ENCODE measurements at places on chromosomes 13 and 19. TPM values are rescaled to one million over a fixed set of nuclear protein-coding genes. Genes with fewer than 3 reads are reported as not detected.

Gene KLK15
- not detected for total RNA-seq

Gene NLRP4
- total RNA-seq: not detected

Gene OR10H1
- not detected for total RNA-seq

Gene ZNF540
- 1.8 TPM for total RNA-seq

Gene CD37
- 2.6 TPM for total RNA-seq

Gene GNG8
- total RNA-seq: not detected
